ENCODE measurements at places on chromosomes 1 and 21.

- DNase-seq: no peak
Observed at GRCh38 chr1:87632232-87632631, 303.6 kb downstream of the LMO4 start.

- DNase-seq: no peak
Observed at GRCh38 chr1:42429603-42430002, 26.2 kb downstream of the ZMYND12 start.

GRCh38 chr1:186225096-186225495 lies 150.0 kb downstream of the TPR start:
- no peak for DNase-seq

DNA sequence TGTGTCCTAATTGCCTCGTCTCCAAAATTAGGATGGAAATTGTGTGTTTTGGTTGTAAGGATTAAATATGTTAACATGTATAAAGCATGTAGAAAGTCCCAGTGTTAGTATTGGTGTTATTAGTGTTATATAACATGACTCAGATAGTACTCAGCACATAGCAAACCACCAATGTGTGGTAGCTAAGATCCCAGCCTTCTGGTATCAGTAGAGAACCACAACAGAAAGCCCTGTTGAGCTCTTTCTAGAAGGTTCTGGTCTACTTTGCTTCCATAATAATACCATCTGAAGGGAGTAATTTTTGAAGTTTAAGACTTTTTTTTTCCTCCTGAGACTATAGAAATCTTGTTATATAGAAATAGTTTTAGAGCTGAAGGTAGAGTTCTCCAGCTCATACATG lies 259.3 kb upstream of the SGIP1 start:
- no peak for DNase-seq

GRCh38 chr1:181669246-181669645 lies 185.9 kb downstream of the CACNA1E start:
- no peak for DNase-seq

DNA sequence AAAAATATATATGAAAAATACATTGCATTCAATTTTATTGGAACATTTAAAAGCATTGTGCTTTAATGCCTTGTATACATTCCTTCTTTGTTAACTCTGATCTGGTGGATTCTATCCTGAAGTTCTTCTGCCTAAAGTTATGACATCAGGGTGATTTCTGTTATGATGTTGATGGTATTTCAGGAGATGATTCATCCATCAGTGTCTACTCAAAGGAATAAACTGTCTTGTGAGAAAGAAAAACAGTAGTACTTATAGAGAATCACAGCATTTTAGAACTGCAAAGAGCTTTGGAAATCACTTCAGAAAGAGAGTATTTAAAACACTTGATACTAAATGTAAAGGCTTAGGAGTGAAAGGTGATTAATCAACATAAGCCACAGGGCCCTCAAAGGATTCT lies 155.7 kb downstream of the PTPRC start:
- DNase-seq: no peak

DNA sequence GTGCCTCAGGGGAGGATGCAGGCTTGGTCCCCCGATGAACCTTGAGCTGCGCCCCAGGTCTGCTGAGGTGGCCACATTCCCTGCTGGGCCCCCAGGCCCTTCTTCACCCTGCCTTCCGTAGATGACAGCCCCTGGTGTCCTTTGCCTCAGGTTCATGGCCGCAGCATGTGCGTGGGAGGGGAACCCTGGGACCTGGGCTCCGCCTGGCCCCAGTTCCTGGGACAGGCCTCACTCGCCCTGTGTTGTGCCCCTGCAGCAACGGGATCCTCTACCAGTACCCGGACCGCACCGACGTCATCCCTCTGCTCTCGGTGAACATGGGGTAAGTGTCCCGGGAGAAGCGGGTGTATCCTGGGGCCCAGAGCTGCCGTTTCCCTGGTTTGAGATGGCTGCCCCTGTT lies 5.1 kb upstream of the SLC25A34 start:
- DNase-seq: no peak

DNA sequence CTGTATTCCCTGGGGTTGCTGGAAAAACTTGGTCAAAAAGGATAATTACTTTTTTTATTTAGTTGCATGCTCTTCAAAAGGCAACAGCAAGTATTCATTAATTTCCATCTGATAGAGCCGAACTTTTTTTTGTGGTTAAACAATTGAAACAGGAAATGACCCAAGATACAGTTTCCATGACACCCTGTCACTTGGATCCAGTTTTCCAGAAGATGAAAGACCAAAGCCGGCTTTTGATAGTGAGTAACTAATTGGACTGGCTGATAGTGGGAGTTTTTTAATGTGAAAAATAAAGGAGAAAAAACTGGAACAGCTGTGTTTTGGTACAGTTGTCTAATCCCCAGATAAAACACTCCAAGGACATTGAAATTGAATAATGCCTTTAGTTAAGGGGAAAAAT lies 33.0 kb downstream of the CACHD1 start:
- DNase-seq: no peak

GRCh38 chr1:157968508-157968907 lies 24.9 kb upstream of the KIRREL1 start:
- DNase-seq: no peak

DNA sequence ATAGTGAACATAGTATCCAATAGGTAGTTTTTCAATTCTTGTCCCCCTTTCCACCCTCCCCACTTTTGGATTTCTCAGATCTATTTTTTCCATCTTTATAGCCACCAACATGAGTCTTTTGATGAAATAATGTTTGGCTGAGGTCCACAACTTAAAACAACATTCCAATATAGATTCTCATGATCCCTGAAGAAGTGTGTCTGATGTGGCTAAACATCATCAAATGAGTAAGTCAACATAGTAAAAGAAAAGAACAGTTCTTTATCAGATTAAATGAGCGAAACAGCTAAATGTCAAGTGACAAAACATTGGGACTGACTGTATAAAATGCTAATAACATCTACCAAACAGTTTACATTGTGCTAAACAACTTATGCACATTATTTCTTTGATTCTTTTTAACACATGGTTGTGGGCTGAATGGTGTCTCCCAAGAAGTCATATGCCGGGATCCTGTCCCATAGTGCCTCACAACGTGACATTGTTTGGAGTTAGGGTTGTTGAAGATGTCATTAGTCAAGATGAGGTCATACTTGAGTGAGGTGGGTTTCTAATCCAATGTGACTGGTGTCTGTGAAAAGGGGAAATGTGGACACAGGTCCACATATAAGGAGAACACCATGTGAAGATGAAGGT lies 453.6 kb downstream of the LTN1 start:
- DNase-seq: no peak

- no peak for DNase-seq
Observed at GRCh38 chr1:45617618-45618017, 6.2 kb downstream of the CCDC17 start.

- no peak for DNase-seq
Observed at GRCh38 chr1:241443561-241443960, 76.0 kb downstream of the FH start.

DNA sequence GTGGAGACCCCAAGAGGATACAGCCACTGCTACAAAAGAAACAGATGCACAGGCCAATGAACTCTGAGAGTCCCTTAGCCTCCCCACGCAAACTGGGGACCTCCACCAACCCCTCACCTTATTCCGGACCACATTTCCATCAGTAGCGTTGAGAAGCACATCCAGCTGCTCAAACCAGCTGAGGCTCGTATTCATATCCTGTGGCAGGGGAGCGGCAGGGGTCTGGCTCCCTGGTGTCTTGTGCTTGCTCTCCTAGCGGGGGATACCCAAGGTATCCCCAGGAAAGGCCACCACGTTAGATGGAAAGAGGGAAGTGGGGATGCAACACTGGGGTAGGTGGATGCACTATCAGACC lies 481 bp downstream of the CCDC163 start:
- DNase-seq: no peak

Data from stimulated activated CD8-positive, alpha-beta memory T cell treated with anti-CD3 and anti-CD28 coated beads, Interleukin-2, amount 100 ng/mL, for 48 hours (primary cell).